ENCODE measurements at places on chromosomes 7 and 10.

DNA sequence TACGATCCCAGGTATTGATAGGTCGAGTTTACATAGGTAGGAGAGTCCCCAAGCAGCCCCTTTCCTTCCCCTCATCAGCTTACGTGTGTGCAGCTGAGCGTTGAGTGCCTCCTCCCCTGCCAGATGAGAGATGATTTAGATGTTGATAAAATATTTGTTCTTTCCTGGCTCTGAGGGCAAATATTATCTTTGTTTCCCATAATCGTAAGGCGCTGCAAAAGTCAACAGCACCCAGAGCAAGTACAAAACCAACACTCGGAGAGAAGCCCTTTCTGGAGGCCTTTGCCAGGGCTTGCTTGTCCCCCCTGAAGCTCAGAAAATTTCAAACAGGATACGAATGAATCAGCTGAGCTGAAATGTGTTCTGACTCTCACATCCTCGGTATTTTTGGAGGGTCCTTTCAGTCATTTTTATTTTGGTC, 683.2 kb downstream of the LRMDA start:
- DNase-seq = no peak

DNA sequence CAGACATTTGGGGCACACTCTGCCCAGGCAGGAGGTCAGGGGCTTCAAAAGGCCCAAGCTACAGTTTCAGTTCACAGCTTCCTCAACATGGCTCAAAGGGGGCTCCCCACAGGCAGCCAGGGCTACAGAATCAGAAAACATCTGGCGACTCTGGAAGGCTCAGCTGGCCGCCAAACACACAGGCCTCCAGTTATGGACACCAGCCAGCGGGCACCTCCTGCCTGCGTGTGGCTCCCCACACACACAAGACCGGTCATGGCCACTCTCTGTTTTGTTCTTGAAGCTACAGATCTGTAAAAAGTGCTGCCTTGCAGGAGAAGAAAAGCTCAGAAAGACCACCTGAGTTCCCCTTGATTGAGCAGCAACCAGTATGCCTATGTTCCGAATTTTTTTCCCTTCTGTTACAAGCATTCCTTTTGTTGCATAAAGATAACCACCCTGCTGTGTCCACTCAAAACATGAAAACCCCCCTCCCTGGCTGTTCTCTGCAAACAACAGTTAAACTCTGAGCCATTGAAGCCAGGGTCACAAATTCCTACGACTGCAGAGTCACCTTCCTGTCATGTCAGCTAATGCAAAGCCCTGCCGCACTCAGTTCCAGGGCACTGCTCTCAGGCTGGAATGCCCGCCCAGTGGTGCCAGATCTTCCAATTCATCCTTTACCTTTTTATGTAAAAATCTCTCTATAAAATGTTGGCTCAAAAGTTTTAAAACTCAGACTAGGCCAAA, 33.6 kb downstream of the VSTM4 start:
- no peak for DNase-seq

- peak; percentile 89 for DNase-seq
These were observed 82.2 kb downstream of the PIK3CG start for GRCh38 chr7:106947244-106947728.

DNA sequence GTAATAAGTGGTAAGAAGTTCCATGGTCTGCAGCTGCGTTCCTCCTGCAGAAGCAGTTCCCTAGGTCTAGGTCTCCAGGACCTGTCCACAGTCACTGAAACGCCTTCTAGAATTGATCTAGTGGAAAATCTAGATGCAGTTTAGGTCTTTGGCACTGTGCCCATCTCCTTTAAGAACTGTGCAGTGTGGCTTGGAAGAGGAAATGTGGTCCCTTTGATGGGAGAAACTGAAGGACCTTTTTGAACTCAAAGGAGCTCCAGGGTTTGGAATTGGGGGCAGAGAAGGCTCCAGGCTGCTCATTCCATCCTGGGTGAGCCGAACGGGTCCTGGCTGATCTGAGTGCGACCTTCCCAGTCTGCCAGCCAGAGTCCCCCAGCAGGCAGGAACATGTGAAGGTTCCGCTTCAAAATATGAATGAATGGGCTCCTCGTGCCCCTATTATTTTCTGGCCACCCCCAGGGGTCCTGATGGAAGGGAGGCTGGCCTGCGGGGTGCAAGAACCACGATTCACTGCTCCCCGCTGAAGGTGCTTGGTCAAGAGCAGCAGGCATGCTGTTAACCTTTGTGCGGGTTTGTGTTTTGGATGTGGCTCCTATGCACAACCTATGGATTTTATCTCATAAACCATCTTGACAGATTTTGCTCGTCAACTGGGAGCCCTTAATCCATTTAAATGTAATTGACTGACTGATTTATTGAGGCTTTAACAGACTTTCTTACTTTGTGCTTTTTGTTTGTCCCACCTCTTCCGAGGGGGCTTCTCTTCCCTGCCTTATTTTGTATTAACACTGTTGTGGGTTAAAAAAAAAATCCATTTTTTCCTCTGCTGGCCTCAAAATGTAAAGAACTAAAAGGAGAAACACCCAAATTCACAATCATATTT, 36.7 kb downstream of the ZNF467 start:
- DNase-seq = no peak

DNA sequence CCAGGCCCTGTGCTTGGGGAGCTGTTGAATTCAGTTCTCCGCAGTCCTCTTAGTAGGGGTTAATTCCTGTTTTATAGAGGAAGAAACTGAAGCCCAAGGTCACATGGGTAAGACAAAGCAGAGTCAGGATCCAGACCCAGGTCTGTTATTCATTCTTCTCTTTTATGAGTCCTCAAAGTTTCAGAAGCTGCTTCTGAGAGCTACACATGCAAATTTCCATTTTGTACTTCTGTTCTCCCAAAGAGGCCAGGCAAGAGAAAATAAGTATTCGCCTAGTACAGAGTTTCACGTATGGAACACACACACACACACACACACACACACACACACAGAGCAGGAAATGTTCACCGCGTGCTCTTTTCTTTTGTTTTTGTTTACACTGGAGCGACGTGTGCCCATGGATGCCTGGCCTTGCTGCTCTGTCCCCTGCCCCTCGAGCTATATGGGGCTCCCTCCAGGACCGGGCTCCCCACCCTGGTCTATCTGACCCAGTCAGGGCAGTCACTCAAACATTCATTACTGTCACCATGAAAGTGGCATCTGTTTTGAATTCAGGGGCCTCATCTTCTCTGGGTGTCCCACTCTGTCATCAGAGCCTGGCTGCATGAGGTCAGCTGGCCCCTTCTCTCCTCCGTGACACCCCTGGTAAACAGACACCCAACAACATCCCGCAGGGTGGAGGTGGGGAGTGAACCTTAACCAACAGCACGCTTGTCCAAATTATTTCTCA, 84.4 kb downstream of the TNS3 start:
- DNase-seq = peak; percentile 66

GRCh38 chr7:158430308-158431034, 157.2 kb downstream of the PTPRN2 start:
- no peak for DNase-seq

GRCh38 chr10:73017955-73018480, 63.4 kb upstream of the PLA2G12B start:
- no peak for DNase-seq

DNA sequence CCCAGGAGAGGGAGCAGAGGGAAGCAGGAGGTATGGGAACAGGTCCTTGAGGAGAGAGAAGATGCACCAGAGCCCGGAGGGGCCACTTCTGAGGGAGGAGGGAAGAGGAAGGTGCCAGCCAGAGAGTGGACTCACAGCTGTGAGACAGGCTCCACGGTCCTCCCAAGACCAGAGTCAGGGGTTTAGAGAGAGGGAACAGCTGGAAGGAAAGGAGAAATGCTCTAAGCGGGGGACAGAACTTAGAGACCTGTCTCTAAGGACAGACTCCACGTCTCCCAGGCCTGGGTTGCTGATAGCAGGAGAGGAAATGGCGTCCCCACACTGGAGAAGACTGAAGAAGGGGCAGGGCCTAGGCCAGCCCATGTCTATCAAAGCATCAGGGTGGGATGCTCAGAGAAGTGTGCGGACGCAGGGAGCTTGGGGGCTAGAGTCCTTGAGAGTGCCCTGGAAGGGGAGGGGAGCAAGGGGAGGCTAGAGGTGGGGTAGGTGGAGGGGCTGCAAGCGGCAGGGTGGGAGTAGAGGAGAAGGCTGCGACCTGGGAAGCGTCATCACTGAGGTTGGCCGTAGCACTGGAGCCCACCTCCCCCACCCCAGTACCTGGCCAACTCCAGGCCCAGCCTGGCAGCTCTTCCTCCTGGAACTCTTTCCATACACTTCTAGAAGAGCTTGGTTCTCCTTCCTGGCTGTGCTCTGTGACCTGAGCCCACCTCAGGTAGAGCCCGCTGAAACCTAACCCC, 25.6 kb upstream of the GRID1 start:
- DNase-seq = no peak

Data from HAP-1 (cell line).